ENCODE measurements at places on chromosomes 1 and 21. TPM values are rescaled to one million over a fixed set of nuclear protein-coding genes. Genes with fewer than 3 reads are reported as not detected.

GRCh38 chr1:153400244-153400643 is 9.4 kb upstream of the S100A8 start:
- no peak overlapping the region for H3K27ac ChIP-seq
- no peaks in the 10 kb centered on the region for H3K4me1 ChIP-seq
- DNase-seq, result no peak
- no peaks in the 10 kb centered on the region for H3K36me3 ChIP-seq
- no peak overlapping the region for H3K4me3 ChIP-seq

DNA sequence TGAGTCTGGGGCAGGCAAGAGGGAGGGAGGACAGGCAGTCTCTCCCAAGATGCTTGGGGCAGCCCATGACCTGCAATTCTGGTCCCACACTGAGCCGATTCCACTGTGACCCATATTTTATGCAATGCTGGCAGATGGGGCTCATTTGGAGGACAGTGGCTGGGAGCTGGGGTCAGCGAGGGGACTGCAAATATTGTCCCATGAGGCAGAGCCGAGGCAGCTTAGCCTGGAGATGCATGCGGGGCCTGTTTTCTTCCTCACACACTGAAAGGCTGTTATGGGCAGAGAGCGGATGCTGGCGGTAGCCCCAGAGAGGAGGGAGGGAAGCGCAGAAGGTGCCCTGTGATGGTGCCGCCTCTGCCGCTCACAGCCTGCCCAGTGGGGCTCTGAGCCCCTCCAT is 128.5 kb upstream of the POU3F1 start:
- no peak overlapping the region for H3K27ac ChIP-seq
- H3K4me1 ChIP-seq, result no peaks in the 10 kb centered on the region
- no peak overlapping the region for H3K4me3 ChIP-seq
- peaks cover 28% of the 10 kb centered on the region for H3K27me3 ChIP-seq

DNA sequence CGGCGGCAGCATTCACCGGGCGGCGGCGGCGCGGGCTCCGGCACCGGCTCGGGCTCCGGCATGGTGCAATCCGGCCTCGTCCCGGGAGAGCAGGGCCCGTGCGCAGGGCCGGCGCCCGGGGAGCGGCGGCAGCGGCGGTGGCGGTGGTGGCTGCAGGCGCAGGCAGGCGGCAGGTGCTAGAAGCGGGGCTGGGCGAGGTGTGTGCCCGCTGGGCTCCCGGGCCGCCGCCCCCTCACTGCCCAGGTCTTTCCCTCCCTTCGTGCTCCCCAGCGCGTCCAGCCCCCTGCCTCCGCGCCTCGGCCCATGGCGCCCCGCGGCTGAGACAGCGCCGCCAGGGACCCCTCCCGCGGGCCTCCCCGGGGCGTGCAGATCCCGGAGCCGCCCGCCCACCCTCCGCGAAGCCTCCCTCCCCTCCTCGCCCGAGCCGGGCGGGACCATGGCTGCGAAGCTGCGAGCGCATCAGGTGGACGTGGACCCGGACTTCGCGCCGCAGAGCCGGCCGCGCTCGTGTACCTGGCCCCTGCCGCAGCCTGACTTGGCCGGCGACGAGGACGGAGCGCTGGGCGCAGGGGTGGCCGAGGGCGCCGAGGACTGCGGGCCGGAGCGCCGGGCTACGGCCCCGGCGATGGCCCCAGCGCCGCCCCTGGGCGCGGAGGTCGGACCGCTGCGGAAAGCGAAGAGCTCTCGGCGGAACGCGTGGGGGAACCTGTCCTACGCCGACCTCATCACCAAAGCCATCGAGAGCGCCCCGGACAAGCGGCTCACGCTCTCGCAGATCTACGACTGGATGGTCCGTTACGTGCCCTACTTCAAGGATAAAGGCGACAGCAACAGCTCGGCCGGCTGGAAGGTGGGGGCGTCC is 492 bp downstream of the FOXO6 start:
- H3K4me1 ChIP-seq, result peaks cover 81% of the 10 kb centered on the region
- H3K36me3 ChIP-seq, result no peaks in the 10 kb centered on the region
- H3K27ac ChIP-seq, result peak overlapping the region; percentile 75
- H3K4me3 ChIP-seq, result peak overlapping the region; percentile 76
- peaks cover 23% of the 10 kb centered on the region for H3K27me3 ChIP-seq

DNA sequence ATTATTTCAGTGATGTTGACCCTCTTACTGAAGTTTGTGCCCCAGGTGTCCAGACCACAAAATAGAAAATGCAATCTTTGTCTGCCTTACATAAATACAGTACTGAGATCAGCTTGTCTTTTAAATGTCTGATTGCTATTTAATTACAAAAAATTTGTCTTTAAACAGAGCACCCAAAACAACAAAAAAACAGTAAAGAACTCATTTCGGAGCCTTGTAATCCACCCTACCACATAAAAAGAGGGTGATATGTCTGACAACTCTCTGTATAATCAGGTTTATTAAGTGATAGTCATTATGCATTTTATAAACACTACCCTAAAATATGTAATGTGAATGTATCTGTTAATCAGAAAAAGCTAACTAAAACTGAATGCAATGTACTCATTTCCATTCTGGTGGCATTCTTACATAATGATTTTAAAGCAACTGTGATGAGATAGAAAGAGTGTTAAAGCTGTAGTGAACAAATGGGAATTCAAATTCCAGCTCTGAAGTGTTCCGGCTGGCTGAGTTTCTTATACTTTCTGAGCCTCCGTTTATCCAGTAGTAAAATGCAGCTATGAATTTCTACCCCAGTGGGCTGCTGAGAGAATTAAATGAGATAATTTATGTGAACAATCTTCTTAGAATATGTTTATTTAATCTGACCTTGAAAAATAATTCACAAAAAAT is 486.6 kb downstream of the USP25 start:
- peaks cover 52% of the 10 kb centered on the region for H3K4me1 ChIP-seq
- DNase-seq, result no peak

DNA sequence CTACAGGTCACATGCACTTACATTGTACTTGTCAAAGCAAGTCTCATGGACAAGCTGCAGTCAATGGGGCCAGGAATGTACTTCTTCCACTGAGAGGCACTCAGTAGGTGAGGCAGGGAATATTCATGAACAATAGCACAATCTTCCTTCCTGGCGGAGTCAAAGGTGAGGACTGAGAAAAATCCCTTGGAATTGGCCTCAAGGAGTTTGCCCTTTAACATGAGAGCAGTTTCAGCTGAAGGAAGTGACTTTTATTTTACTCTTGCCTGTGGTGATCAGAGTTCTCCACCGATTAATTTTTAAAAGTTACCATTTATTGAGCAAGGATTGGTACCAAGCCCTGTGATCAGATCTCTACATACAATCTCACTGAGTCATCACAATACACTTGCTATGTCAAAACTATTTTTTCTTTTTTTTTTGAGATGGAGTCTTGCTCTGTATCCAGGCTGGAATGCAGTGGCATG is 11.2 kb upstream of the AK2 start:
- H3K4me1 ChIP-seq, result peaks cover 10% of the 10 kb centered on the region
- no peak overlapping the region for H3K27ac ChIP-seq
- H3K27me3 ChIP-seq, result no peaks in the 10 kb centered on the region
- no peaks in the 10 kb centered on the region for H3K36me3 ChIP-seq

DNA sequence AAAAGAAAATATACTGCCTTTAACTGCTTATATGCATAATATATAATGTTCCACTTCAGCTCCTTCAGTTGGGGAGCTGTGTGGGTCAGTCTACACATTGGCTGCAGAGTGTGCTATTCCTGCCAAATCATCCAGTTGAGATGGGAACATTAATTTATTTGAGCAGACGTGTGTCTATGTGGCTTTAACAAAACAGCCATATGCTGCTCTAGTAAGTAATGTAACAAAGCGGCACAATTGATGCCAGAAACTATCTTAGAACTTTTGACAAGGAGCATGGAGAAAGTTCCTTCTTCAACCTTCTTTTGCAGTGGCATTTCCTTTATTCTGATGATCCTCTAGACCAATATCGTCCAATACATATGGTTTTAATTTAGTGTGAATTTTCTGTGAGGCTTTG is 285.9 kb upstream of the C1orf87 start:
- H3K27ac ChIP-seq, result no peak overlapping the region
- no peaks in the 10 kb centered on the region for H3K36me3 ChIP-seq
- H3K4me1 ChIP-seq, result no peaks in the 10 kb centered on the region
- no peak for DNase-seq

GRCh38 chr1:51433269-51433971 is 85.6 kb downstream of the EPS15 start:
- no peak overlapping the region for H3K4me3 ChIP-seq
- H3K4me1 ChIP-seq, result peaks cover 21% of the 10 kb centered on the region
- H3K27ac ChIP-seq, result peak overlapping the region; percentile 64
- no peak for DNase-seq

Gene NUP210L
- 0.30 TPM for total RNA-seq

Gene HTR1D
- 0.08 TPM for total RNA-seq

Gene IFNLR1
- 2.0 TPM for total RNA-seq

Data from left ventricle myocardium inferior (tissue), 1 donor.